ENCODE measurements at places on chromosomes 3 and 15.

GRCh38 chr3:152564459-152564858 is 270.5 kb upstream of the P2RY1 start:
- DNase-seq, result no peak

DNA sequence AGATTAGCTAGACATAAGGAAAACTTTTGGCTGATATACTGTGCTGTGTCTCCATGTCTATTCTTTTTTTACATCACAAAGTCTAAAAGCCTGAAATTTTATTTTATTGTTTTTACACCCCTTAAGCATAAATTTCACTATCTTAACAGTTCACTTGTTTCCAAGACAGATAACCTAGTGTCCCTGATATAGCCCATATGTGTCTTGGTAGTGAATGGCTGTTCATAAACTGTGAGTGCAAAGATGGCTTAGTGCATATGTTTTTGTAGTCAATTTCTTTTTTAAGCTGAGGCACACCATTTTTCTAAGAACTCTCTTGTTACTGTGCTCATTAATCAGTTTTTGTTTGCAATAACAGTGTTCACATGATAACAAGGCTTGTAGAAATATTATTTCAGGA is 381.1 kb downstream of the OXSM start:
- DNase-seq, result no peak

DNA sequence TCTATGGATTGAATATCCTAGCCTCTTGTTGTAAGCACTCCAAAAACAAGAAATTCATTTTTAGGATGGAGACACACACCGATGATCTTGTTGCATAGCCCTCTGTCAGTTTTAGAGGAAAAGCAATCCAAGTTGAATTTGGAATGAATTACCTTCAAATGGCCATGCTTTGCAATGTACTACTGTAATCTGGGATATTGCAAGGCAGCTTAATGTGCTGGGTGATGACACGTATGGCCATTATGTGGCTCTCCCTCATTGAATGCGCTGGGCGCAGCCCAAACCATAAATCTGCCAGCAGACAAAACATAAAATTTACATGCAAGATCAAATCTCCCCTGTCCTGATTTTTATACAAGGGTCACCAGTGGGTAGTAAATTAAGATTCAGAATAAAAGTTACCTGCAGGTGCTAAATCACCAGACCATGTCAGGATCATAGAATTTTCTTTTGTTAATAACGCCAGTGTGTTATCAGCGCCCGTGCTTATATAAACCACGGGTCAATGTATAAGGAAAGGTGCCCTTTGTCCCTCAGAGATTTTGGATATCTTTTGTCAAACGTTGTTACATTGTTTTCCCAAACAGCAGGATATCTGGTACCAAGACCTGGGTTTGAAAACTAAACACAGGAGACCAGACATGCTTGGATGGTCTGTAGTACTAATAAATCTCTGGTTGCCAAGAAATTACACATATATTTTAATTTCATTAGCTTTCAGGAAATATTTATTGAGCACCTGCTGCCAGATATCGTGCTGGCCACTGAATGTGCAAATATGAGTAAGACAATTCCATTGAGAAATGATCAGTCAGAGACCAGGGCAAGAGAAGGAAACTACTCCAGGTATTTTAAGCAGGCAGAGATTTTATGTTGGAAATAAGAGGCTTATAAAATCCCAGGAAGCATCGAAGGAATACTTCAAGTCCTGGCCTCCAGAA is 237.1 kb downstream of the EBLN2 start:
- no peak for DNase-seq

- no peak for DNase-seq
Measured at GRCh38 chr3:109851854-109852253, 514.5 kb upstream of the DPPA4 start.

GRCh38 chr15:67138891-67139855 is 73.8 kb downstream of the SMAD3 start:
- DNase-seq, result no peak

GRCh38 chr3:72383883-72384282 is 464.4 kb downstream of the SHQ1 start:
- no peak for DNase-seq

- DNase-seq, result peak; percentile 66
Measured at GRCh38 chr15:95825671-95826411, 504.7 kb upstream of the NR2F2 start.

DNA sequence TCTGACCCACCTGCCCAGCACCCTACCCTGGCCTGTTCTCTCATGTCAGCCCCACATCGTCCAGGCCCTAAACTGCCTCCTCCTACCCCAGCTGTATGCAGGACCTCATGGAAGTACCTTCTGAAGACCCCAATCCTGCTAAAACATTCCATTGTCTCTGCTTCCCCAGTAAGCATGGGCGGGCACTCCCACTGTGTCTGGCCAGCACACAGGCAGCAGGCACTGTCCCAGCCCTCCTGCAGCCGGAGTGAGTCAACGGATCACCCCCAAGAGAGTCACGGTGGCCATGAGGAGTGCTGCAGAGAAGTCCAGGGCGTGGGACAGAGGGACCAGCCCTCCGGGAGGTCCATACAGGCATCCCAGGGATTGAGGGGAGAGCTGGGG is 36.4 kb upstream of the SLCO2A1 start:
- no peak for DNase-seq

DNA sequence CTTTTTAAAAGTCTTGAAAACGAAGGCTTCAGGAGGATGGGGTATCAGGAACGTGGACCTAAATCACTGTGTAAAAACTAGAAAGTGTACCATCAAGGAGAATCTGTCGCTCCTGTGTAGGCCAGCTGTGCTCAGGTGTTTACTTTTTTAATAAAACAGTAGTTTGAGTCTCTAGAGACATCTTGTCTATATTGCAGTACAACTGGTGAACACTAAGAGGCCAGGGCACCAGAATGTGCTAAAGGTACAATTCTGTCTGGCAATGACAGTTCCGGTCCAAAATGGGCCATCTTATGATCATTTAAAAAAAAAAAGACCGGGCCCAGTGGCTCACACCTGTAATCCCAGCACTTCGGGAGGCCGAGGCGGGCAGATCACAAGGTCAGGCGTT is 61.8 kb upstream of the MCF2L2 start:
- DNase-seq, result no peak

DNA sequence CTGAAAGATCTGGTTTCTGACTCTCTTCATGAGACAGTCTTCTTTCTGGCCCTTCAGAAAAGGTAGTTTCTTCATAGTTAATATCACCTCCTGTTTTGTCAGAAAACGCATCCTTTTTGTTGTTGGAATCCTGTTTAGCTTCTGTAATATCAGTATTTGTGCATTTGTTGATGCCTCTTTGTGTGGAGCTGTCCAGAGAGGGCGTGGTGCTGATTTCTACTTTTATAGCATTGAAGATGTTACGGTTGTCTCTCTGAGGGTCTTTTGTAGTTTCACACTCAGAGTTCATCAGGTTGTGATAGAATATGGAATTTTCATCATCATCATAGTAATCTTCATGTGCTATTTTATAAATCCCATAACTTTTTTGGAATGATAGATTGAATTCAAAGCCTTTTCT is 8.9 kb downstream of the GPR149 start:
- DNase-seq, result no peak

GRCh38 chr3:170572665-170573253 is 13.1 kb downstream of the SLC7A14 start:
- DNase-seq, result no peak

GRCh38 chr15:42143356-42143755 is 13.1 kb downstream of the PLA2G4F start:
- DNase-seq, result no peak

- no peak for DNase-seq
Measured at GRCh38 chr3:12643724-12644123, 20.2 kb downstream of the RAF1 start.

DNA sequence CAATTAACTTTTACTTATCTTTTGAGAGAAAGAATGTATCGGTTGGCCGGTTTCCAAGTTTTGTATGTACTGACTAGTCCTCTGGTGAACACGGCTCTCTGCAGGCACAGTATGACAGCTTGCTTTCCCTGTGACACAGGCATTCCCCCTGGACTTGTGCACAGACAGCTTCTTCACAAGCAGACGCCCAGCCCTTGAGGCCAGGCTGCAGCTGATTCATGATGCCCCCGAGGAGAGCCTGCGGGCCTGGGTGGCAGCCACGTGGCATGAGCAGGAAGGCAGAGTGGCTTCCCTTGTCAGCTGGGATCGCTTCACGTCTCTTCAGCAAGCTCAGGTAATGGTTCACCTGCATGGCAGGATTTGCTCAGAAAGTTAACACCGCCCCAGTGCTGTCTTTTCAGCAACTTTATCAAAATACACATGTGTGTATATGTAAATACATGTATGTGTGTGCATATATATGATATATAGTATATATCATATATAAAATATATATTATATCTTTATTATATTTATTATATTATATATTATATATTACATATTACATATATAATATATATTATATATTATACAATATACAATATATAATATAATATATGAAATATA is 25.5 kb downstream of the FAN1 start:
- no peak for DNase-seq

DNA sequence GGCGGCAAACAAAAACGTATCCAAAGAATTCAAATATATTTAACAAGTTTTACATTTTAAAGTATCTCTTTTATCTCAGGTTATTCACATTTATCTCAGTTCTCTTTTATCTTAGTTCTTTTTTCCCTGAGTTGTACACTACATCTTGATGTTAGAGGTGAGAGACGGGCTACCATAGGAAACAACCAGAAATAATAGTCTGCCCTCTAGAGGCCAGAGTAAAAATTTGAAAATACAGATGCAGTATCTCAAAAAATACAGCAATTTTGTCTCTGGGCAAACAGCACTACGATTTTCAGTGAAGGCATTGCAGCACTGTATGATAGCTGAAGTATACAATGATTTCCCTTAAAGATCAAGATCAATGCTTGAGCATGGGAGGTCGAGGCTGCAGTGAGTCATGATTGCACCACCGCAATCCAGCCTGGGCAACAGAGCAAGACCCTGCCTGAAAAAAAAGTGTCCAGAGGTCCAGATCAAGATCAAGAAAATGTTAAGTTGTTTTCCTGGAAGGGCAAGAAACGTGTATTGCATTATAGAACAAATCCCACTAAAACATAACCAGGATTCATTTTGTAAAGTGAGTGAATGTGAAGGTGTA is 82.6 kb upstream of the ATP11B start:
- DNase-seq, result peak; percentile 2

GRCh38 chr3:36557708-36558421 is 177.6 kb downstream of the STAC start:
- no peak for DNase-seq

DNA sequence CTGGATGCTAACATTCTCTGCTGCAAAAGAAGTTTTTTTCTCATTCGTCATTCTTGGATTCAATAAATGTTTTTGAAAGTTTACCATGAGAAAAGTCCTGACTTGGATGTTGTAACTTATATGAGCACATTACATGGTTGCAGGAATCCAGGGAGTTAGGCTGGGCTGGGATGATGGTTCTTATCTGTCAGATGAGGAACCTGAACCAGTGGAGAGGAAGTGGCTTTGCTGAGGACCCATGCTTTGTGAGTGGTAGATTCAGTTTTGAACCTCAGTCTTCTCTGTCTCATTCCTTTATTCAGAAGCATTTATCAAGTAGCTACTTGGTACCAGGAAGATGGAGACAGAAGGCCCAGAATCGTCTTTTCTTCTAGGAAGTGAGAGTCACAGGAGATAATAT is 3.7 kb upstream of the GASK1A start:
- DNase-seq, result no peak

- DNase-seq, result no peak
Measured at GRCh38 chr15:39799552-39800011, 16.9 kb upstream of the FSIP1 start.

GRCh38 chr15:42619656-42620371 is 44.4 kb downstream of the STARD9 start:
- no peak for DNase-seq

DNA sequence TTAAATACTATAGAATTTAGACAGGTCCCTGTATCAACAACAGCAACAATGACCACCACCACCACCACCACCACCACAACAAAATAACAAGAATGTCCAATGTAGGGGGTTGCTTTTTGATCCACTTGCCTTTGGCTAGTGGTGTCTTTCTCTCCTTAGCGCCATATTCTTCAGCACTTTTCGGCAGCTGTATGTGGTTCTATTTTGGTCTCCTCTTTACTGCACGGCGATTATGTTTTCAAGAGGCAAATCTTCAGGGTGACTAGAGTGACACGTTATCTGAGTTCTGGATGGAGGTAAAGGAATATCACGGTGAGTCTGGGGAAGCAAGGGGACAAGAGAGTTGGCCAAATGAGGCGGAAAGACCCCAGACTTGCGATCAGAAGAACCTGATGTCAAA is 56.1 kb downstream of the ST6GAL1 start:
- DNase-seq, result no peak

GRCh38 chr3:87084868-87085267 is 93.9 kb upstream of the VGLL3 start:
- no peak for DNase-seq

DNA sequence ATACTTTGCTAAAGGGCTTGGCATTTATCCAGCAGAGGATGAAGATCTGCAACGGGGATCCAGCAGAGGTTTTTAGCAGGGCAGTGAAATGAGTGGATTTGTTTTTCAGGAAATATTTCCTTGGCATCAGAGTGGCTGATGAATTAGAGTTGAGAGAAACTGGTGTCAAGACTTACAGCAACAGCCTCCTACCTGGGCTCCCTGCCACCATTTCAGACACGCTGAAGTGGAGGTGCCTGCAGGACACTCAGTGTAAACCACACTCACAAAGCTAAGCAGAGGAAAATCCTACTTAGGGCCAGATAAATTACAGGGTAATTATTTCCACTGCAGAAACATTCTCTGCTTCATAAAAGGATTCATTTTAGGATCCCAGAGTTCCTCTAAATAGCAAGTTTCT is 519.7 kb downstream of the FGF12 start:
- no peak for DNase-seq

DNA sequence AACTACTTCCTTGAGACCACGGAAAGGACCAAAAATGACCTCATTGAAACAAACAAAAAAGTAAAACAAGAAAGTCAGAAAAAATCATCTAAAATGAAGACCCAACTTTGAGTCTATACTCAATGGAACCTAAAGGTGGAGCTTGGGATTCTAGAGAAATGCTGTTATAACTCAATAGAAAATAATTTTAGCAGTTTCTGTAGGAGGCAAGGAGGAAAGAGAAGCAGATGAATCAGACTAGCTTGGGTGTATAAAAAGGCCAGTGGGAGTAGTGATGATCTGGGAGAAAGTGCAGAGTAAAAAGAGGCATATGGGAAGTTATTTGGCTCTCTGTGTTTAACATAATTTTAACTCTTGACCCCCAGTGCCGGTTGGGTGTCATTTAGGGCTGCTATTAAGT is 94.4 kb downstream of the TMCO5A start:
- no peak for DNase-seq

GRCh38 chr15:42592716-42593115 is 17.3 kb downstream of the STARD9 start:
- DNase-seq, result no peak

DNA sequence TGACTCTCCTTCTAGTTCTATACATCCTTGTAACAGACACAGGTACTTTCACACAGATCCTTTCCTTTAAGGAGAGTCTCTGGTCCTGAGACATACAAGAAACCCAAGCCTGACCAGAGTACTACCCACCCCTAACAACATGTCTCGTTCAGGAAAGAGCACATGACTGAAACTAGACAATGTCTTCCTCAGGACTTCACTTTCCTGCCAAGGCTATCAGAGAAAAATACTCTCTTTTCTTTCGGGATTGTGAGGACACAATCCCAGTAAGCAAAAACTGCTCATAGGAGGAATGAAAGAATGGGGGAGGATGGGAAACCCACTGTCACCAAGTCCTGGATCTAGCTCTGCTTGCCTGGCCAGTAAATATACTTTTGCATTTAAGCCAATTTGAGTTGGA is 11.5 kb upstream of the ANKRD28 start:
- no peak for DNase-seq

Data from NCI-H187 treated with DMSO at 0.1 percent for 48 hours (cell line).